Stimulated activated CD4-positive, alpha-beta T cell treated with anti-CD3 and anti-CD28 coated beads, Interleukin-15, amount 100 ng/mL, for 1 hour (primary cell): ENCODE measurements at places on chromosomes 16 and 17.

DNA sequence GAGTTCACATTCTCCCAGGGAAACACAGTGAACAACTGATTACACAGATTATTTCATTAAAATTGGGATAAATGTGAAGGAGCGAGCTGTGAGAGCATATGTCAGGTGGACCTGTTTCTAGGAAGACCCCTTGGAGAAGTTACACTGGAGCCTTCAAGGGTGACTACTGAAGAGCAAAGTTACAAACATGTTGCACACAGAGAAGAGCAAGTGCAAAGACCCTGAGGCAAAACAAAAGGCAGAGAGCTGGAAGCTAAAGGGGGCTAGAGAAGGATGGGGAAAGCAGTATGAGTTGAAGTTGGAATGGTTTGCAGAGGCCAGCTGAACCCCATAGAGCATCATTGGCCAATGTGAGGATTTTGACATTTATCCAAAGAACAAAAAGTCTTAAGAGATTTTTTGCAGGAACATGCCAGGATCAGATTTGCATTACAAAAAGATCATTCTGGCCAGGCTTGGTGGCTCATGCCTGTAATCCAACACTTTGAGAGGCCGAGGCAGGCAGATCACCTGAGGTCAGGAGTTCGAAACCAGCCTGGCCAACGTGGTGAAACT lies 14.1 kb downstream of the PDZD9 start:
- DNase-seq, result no peak

GRCh38 chr17:13643180-13643579 lies 41.5 kb upstream of the HS3ST3A1 start:
- no peak for DNase-seq

DNA sequence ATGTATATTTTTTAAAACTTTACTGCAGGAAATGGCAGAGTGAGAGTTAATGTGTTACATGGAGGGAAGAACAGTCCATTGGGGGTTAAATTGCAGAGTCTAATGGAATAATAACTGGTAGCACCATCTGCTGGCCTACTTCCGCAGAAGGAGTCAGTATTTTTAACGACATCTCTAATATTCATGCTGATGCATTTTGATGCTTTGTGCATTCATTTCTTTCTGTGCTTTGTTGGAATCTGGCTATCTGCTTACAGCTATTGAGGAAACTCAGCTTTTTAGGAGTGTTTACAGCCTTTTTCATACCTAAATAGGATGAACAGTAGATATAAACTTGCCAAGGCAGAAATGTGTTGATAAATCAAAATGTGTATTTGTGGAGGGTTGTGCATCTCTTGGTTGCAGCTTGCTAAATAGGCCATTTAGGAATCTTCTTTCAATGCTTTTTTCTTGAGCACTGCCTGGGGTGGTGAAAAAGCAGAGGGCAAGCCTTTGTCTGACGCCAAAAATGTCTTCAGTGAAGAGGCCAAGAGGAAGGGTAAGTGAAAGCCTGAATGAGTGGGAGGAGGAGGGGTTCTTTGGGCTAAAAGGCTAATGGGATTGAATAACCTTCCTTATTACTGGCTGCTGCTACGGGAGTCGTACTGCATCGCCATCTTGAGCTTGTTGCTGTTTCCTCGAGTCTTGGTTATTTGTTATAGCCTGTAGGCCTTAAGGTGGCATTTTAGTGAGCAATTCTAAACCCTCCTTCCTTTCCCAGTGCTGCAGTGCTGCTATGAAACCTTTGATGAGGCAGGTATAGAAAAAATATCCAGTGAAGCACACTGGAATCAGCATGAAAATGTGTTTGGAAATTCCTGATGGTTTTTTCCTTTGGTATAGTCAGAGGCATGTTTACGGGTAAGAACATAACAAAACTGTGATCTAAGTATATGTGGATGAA lies 153.3 kb downstream of the CHD9 start:
- DNase-seq, result no peak

DNA sequence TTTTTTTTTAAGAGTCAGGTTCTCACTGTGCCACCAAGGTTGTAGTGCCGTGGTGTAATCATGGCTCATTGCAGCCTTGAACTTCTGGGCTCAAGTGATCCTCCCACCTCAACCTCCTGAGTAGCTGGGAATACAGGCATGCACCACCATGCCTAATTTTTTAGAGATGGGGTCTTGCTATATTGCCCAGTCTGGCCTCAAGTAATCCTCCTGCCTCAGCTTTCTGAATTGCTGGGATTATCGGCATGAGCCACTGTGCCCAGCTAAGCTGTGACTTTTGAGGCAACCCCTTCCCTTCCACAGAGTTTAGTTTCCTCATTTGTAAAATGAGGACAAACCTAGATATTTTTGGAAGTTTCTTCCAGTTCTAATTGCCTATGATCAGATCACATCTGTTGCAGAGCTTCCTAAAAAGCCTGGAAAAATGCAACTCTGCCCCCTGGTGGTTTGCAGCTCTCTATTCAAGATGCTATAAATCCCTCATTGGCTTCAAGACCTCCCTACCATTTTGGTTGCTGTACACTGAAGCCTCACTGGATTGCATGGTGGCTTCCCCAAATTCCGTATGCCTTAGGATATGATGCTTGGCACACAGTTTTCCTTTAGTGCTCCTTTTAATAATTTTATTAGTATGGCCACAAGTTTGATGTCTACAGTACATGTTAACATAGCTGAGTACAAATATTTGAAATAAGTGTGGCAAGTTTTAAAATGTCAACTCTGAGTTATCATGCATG lies 19.3 kb downstream of the GDE1 start:
- DNase-seq, result peak; percentile 23

- no peak for DNase-seq
These were observed 4.0 kb downstream of the HAP1 start for GRCh38 chr17:41730479-41730878.

- no peak for DNase-seq
These were observed 9.7 kb upstream of the RNPS1 start for GRCh38 chr16:2277466-2278271.

- DNase-seq, result no peak
These were observed 91.2 kb downstream of the IRX5 start for GRCh38 chr16:55021595-55022475.

DNA sequence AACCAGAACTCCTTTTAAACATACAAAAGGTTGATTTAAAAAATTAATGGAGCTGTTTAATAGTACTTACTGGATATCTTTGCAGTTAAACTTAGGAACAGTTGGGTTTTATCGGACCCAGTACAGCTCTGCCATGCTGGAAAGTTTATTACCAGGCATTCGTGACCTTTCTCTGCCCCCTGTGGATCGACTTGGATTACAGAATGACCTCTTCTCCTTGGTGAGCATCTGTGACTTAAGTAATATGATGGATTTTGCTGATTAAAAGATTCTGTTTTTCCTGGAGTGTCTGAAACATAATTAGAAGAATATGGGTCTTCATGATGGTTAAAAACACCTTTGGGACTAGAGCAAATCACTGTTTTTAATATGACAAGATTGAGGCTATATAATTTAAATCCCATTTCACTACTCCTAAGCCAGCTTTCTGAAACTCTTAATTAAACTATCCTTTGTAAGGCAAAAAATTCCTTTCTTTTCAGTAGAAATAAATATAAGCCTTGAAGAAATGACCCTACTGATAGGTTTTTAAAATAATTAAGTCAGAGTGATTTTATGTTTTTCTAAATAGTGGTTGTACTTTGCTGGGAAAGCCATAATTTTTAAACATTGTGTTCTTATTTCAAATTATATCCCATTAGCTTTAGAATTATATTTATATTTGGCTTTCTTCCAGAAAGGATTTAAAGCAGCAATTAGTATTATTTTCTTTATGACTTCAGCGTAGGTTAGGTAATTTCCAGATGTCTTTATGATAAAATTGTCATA lies 45.7 kb upstream of the KPNB1 start:
- no peak for DNase-seq

DNA sequence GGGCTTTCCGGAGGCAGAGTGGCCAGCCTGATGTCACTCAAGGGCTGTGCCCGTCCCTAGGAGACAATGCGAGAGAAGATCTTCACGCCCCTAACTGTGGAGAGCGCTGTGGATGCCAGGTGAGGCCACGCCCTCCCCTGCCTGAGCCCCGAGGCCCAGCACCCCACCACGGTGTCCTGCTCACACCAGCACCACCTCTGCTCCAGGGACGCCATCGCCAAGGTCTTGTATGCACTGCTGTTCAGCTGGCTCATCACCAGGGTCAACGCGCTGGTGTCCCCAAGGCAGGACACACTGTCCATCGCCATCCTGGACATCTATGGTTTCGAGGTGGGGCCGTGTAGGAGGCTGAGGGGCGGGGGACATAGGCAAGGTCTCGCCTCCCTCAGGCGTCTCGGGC lies 27.8 kb downstream of the MYO15A start:
- DNase-seq, result no peak
